Purkinje cell (primary cell): ENCODE measurements at places on chromosomes 1 and 21. TPM values are rescaled to one million over a fixed set of nuclear protein-coding genes. Genes with fewer than 3 reads are reported as not detected.

Gene CRP
- not detected in 2 replicates for polyA plus RNA-seq

Gene PRAMEF5
- polyA plus RNA-seq, result not detected in 2 replicates

Gene RNU1-3
- polyA plus RNA-seq, result not detected in 2 replicates

Gene NBL1
- polyA plus RNA-seq, result 1.7 and 3.0 TPM in 2 replicates

Gene SPRR5
- polyA plus RNA-seq, result not detected in 2 replicates

Gene OPRD1
- polyA plus RNA-seq, result 0.19 TPM in 1 of 2 replicates, not detected in the other

Gene OLIG2
- 0.35 and 1.0 TPM in 2 replicates for polyA plus RNA-seq

Gene DNALI1
- polyA plus RNA-seq, result 8.0 and 9.0 TPM in 2 replicates

Gene APCS
- not detected in 2 replicates for polyA plus RNA-seq

Gene KRTAP6-2
- not detected in 2 replicates for polyA plus RNA-seq

Gene OR2L5
- polyA plus RNA-seq, result not detected in 2 replicates

Gene BSND
- polyA plus RNA-seq, result not detected in 2 replicates

Gene CYP2J2
- polyA plus RNA-seq, result 0.52 and 2.2 TPM in 2 replicates

Gene VCAM1
- 0.71 and 1.1 TPM in 2 replicates for polyA plus RNA-seq

Gene LCA5L
- 1.5 and 3.0 TPM in 2 replicates for polyA plus RNA-seq

Gene RGS8
- polyA plus RNA-seq, result 253 and 310 TPM in 2 replicates

Gene ELF3
- polyA plus RNA-seq, result 0.59 TPM in 1 of 2 replicates, not detected in the other

Gene ELAPOR1
- 2.1 and 6.5 TPM in 2 replicates for polyA plus RNA-seq

Gene HSPA6
- polyA plus RNA-seq, result 0.62 and 0.66 TPM in 2 replicates

Gene DEPDC1
- polyA plus RNA-seq, result not detected in 2 replicates

Gene CNIH3
- 5.7 and 11.3 TPM in 2 replicates for polyA plus RNA-seq

Gene CD160
- 1.3 and 1.9 TPM in 2 replicates for polyA plus RNA-seq

Gene CELSR2
- 4.2 and 6.6 TPM in 2 replicates for polyA plus RNA-seq

Gene RUNX3
- not detected in 2 replicates for polyA plus RNA-seq

Gene BTBD19
- polyA plus RNA-seq, result not detected in 2 replicates

Gene ROR1
- 1.7 and 2.4 TPM in 2 replicates for polyA plus RNA-seq

Gene DOCK7
- polyA plus RNA-seq, result 22.4 and 23.8 TPM in 2 replicates

Gene ETNK2
- polyA plus RNA-seq, result not detected in 2 replicates

Gene CNR2
- polyA plus RNA-seq, result not detected in 2 replicates

Gene KMO
- 0.65 TPM in 1 of 2 replicates, not detected in the other for polyA plus RNA-seq

Gene NCAM2
- 112 and 116 TPM in 2 replicates for polyA plus RNA-seq

Gene S100A12
- not detected in 2 replicates for polyA plus RNA-seq

Gene ANKRD65
- polyA plus RNA-seq, result 0.24 TPM in 1 of 2 replicates, not detected in the other

Gene HCN3
- polyA plus RNA-seq, result 1.5 and 4.9 TPM in 2 replicates

Gene OR10K2
- polyA plus RNA-seq, result not detected in 2 replicates

Gene FOXD3
- polyA plus RNA-seq, result not detected in 2 replicates

Gene NGF
- 0.62 TPM in 1 of 2 replicates, not detected in the other for polyA plus RNA-seq

Gene TCHH
- not detected in 2 replicates for polyA plus RNA-seq

Gene ERICH3
- 8.1 and 11.1 TPM in 2 replicates for polyA plus RNA-seq

Gene ARV1
- polyA plus RNA-seq, result 114 and 123 TPM in 2 replicates

Gene TEKT2
- not detected in 2 replicates for polyA plus RNA-seq

Gene TCHHL1
- polyA plus RNA-seq, result not detected in 2 replicates
